Fibroblast of lung (primary cell): ENCODE measurements at places on chromosomes 3 and 15. TPM values are rescaled to one million over a fixed set of nuclear protein-coding genes. Genes with fewer than 3 reads are reported as not detected.
A peak's percentile ranks its signal among the peaks of the same experiment; 100 is the strongest.

Gene HIGD1A
- 98.6 and 121 TPM in 2 replicates for total RNA-seq

DNA sequence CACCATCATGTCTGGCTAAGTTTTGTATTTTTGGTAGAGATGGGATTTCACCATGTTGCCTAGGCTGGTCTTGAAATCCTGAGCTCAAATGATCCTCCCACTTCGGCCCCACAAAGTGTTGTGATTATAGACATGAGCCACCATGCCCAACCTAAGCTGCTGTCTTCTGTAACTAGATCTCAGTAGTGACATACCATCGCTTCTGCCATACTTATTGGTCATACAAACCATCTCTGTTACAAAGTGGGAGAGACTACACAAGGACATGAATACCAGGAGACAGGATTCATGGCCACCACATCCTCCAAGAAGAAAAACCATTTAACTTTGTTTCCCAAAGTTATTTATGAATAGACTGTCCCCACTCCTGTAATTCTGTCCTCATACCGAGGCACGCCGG is 81.3 kb downstream of the SMAD6 start:
- peak; percentile 48 for DNase-seq

Gene COL7A1
- 15.9 and 36.7 TPM in 2 replicates for total RNA-seq

DNA sequence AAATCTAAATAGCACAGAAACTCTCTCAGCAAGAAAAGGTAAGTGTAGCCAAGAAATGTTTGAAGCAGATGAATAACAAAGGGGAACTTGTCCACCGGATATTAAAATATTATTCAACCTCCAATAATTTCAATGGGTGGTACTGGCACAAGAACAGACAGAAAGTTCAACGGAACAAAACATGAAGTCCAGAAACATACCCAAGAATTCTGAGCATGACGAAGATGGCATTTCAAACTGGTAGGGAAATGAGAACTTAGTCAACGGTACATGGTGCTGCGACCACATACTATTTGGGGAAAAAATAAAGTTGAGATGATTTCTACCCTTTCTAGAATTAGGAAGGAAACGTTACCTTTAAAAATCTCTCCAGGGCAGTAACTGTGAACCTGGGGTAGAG is 5.5 kb downstream of the CHSY1 start:
- DNase-seq: no peak

- DNase-seq: no peak
Measured at GRCh38 chr3:187706971-187707370, 4.6 kb upstream of the RTP2 start.

Gene AGBL1
- not detected in 2 replicates for total RNA-seq

- peak; percentile 78 for DNase-seq
Measured at GRCh38 chr3:93843981-93844380, 129.7 kb downstream of the PROS1 start.

Gene FETUB
- not detected in 2 replicates for total RNA-seq

DNA sequence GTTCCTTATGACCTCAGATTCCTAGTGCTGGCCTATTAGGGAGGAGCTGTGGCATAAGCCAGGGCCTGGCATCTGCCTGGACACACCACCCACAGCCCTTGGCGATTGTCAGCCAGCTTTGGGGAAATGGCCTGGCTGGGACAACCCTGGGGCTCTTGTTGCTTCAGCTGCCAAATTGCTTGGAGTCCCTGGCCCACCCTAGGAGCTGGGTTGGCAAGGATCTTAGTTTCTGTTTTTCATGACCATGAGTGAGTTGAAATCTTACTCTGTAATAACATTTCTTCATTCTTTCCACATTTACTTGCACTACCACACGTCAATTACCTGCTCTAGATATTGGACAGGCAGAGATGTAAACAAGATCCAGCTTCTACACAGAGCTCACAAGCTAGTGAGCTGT is 1.9 kb upstream of the MYZAP start:
- no peak for DNase-seq

DNA sequence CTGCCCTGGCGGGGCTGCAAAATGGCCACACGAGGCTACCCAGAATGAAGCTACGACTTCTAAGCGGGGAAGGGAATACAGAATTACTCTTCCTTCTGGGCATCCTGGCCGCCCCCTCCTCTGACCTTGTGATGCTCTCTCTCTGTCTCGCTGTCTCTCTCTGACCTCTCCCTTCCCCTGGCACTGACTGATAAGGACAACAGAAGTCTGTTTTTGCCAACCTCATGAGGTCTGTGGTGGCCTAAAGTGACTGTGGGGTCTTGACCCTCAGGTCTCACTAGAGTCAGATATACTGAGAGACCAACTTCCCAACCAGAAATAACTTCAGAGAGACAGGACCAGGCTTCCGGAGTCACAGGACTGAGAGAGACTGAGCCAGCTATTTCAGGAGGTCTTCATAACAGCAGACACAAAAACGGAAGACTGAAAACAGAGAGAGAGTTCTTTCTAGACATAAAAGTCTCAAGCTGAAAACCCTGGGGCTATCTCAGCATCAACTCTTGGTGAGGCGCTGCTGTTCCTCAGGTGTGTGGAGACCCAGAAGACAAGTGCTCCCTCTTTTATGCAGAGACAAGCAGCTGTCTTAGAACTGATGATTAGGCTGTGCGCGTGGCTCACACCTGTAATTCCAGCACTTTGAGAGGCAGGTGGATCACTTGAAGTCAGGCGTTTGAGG is 38.2 kb upstream of the CFAP161 start:
- DNase-seq: no peak

- DNase-seq: peak; percentile 37
Measured at GRCh38 chr15:70853973-70854665, at the start of gene LARP6. Gene LARP6, minus strand, starts transcription at chr15:70854157. Its CDS starts 69 bp downstream, at chr15:70854088.

Gene RHOA
- total RNA-seq: 352 and 548 TPM in 2 replicates

- DNase-seq: peak; percentile 46
Measured at GRCh38 chr15:58139276-58139988, 1.3 kb downstream of the AQP9 start.

- DNase-seq: no peak
Measured at GRCh38 chr3:74631351-74632140, 17.1 kb upstream of the CNTN3 start.

Gene SLC6A11
- total RNA-seq: not detected in 2 replicates

Gene SPATA12
- not detected in 2 replicates for total RNA-seq

Gene TTLL13
- under 0.01 TPM in 1 of 2 replicates, not detected in the other for total RNA-seq

DNA sequence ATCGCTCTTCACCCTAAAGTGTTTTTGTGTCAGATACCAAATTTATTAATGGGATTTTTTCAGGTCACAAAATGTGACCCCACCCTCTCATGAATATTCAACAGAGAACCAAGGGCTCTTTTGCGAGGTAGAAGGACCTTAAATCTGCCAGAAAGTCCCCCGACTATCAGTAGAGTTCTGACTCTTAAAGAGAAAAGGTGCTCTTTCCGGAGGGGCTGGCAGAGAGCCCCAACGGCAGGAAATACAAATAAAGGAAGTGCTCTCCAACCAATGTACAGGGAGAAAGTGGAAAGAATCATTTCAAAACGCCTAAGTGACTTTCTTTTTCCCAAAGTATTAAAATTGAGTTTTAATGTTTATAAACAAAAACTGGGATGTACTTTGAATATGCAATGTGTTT is 517.2 kb downstream of the FOXP1 start:
- no peak for DNase-seq
